ENCODE measurements at places on chromosomes 11 and 22.

DNA sequence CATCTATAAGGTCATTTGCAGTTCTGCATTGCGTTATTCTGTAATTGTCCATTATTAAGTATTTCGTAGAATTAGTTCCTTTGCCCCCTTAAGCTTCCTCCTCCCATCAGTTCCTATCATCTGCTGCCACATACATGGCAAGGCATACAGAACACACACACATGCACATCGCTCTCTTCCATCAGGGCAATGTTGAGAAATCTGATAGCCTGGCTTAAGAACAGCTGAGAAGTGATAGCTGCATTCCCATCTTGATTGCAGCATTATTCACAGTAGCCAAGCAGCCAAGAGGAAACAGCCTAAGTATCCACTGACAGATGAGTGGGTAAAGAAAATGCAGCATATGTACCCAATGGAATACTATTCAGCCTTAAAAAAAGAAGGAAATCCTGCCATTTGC lies 186.8 kb upstream of the CADM1 start:
- no peak for DNase-seq

- peak; percentile 15 for DNase-seq
Measured at GRCh38 chr22:24554313-24555164, at the start of gene GUCD1. Gene GUCD1 (minus strand): TSS chr22:24555138. CDS start chr22:24554991, 147 bp downstream.

GRCh38 chr11:118051611-118052461 lies 25.0 kb upstream of the TMPRSS4 start:
- DNase-seq = peak; percentile 53

- no peak for DNase-seq
Measured at GRCh38 chr11:14065141-14065540, 102.6 kb downstream of the SPON1 start.

DNA sequence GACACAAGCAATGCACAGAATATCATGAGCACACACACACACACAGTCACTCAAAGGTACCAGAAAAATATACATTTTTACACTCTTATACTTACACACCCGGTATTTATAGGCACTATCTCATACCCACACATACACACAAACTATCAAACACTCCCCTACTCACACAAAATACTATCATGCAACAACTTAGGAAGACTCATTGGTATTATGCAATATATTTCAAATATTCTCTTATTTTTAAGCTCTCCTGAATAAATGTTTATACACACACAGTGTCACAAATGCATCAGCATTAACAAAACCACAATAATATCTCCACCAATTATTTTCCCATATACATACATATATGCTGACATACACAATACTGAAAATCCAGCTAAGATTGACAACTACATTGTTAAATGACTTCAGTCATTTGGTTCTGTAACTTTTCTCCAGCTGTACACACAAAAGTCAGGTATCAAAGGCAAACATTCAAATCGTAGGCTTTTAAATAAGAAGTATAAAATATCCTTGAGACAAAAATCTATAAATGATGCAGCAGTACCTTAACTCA lies 2.6 kb upstream of the OR51I1 start:
- DNase-seq = no peak

GRCh38 chr22:38273135-38273826 lies 471 bp upstream of the TMEM184B start:
- DNase-seq = no peak

GRCh38 chr11:109929308-109929707 lies 163.9 kb upstream of the ZC3H12C start:
- no peak for DNase-seq

DNA sequence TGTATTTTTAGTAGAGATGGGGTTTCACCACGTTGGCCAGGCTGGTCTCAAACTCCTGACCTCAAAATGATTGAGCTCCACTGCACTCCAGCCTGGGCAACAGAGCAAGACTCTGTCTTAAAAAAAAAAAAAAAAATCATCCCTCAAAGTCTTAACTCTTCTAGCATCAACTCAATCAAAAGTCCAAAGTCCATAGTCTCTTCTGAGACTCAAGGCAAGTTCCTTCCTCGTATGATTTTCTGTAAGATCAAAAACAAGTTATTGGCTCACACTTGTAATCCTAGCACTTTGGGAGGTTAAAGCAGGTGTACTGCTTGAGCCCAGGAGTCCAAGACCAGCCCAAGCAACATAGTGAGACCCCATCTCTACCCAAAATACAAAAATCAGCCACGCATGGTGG lies 24.4 kb downstream of the PLEKHB1 start:
- no peak for DNase-seq

Data from activated CD4-positive, alpha-beta T cell treated with anti-CD3 and anti-CD28 coated beads for 1 hour (primary cell).